ENCODE measurements at places on chromosomes 4 and X.

- DNase-seq = no peak
Measured at GRCh38 chrX:17473021-17473420, 98.0 kb downstream of the NHS start.

- DNase-seq = no peak
Measured at GRCh38 chr4:162683659-162684370, 482.9 kb downstream of the NAF1 start.

- peak; percentile 48 for DNase-seq
Measured at GRCh38 chr4:145731028-145731427, 51.1 kb downstream of the C4orf51 start.

DNA sequence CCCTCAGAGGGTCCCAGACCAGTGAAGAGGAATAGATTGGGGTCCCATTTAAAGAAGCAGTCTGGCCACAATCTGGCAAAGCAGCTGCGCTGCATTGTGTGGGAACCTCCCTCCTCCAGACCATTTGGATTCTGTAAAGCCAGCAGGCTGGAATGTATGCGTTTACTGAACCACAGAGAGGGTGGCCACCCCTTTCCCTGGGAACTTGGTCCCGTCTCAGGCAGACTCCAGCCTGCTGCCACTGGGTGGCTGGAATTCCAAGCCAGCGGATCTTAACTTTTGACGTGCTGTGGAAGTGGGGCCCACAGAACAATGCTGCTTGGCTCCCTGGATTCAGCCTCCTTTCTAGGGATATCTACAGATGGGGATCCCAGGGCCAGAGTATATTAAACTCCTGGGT lies 307.2 kb downstream of the DACH2 start:
- no peak for DNase-seq

GRCh38 chr4:40046311-40046980 lies 10.2 kb upstream of the N4BP2 start:
- no peak for DNase-seq
